Retina (tissue), 1 donor: ENCODE measurements at places on chromosomes 12 and 14.

DNA sequence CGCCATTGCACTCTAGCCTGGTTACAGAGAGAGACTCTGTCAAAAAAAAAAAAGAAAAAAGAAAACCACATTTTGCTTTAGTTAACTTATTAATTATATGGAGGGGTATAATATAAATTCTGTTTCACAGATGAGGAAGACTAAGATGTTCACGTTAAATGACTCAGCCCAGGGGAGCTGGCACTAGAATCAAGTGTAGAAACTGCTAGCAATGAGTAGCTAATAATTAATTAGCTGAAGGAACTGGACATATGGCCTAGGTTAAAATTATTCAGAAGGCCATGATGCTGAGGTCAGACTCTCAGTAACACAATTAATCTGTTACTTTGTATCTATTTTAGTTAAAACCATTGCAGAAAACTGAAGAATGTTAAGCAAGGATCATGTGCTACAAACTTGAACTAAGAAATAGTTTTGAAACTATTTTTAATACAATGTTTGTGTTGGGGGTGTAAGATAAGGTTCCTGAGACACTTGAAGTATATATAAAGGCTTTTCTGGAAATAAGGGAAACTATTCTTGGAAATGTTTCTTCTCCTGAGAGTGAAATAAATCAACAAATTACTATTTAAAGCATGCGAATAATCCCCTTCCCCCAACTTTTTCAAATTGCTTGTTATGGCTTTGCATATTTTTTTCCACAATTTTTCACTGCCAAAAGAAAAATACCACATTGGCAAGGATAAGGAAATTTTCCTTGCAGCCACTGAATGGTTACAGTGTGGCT is 589.3 kb downstream of the SOX5 start:
- DNase-seq: no peak

GRCh38 chr14:99246536-99247097 is 25.4 kb downstream of the BCL11B start:
- no peak for DNase-seq

GRCh38 chr14:35333264-35333730 is 41.1 kb downstream of the PSMA6 start:
- DNase-seq: no peak

- DNase-seq: no peak
Measured at GRCh38 chr12:65510007-65510406, 231.5 kb downstream of the MSRB3 start.

GRCh38 chr12:65277994-65278575 is 398 bp upstream of the MSRB3 start:
- no peak for DNase-seq

DNA sequence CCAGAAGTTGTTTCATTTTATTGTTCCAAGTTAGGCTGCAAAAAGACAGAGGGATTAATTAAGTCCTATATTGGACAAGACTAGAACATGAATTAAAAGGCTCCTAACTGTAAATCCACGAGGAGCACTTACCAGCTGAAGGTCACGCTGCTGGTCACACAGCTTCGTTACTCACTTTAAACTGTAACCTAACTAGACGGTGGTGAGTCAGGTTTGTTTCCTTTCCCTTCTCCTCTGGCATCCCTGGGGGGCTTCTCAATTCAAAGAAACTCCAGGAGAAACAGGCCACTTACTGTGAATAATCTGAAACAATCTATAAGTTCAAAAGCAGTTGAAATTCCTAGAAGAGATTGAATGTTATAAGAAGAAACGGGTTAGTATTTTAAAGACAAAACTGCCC is 331.4 kb downstream of the BCAT1 start:
- DNase-seq: peak; percentile 4

GRCh38 chr12:79944565-79944964 is 9.7 kb upstream of the PPP1R12A start:
- no peak for DNase-seq

GRCh38 chr14:33527023-33527634 is 423.7 kb downstream of the EGLN3 start:
- no peak for DNase-seq

GRCh38 chr14:97538749-97539410 is 741.7 kb downstream of the VRK1 start:
- DNase-seq: no peak

DNA sequence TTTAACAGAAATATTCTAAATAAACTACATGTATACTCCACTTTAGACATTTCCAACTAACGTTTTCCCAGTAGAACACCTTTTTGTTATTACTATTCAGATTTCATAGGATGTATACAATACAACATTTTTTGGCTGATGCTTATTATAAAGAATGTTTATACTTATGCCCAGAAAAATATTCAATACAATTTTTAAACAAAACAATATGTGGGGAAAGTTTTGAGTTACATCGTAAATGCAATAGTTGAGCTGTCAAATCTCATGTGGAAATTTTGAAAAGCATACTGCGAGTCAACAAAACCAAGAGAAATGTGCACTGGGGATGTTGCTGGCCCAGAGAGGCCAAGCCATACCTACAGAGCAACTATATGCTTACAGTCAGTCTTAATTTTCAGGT is 18.2 kb upstream of the MON2 start:
- DNase-seq: no peak

DNA sequence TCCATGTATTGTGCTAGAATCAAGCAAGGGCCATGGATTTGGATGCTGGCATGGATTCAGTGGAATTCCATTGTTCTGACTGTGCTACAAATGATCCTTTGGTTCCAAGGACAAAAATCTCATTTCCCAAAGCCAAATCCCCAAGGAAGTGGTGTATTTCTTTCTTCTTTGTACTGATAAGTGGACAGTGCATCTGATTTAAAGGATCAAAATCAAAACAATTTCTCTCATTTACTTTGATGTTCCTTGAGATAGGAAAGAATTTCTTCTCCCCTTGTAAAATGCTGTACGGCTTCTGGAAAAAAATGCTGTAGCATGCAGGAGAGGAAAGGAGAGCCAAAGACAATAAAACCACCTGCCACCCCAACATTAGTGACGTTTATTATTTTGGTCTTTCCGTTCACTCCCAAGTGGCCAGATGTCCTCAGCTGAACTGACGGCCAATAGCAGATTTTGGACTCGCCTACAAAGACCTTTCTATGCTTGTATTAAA is 185.7 kb downstream of the PRKD1 start:
- DNase-seq: no peak

GRCh38 chr12:113461666-113462065 is 10.0 kb downstream of the LHX5 start:
- DNase-seq: no peak

DNA sequence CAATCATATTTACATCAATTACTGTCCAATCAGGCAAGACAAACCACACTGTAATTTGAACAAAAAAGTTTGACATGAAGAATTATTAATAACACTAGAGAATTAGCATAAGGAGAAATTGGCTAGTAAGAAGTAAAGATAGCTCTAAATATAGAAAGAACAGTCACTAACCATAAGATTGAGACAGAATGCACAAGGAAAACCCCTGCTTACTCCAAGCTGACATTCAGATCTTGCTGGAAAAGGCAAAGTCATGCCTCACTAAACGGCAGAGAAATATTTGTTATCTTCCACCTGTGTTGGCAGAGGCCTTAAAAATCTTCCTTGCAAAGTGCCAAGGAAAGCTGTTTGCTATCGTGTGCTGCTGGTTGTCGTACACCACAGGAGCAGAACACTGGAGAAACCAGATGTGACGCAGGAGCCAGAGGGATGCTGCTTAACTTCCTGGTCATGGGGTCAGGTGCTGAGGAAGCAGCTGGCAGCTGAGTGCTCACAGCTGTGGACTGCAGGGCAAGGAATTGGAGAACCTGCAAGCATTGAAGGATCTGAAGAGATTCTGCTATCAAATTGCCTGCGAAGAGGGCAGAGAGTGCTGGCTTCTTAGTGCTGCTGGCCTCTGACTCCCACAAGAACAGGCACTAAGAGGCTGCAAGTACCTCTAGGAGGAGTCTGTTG is 1323.3 kb downstream of the LRFN5 start:
- peak; percentile 26 for DNase-seq

GRCh38 chr14:96263347-96264199 is 7.6 kb downstream of the BDKRB1 start:
- DNase-seq: no peak

DNA sequence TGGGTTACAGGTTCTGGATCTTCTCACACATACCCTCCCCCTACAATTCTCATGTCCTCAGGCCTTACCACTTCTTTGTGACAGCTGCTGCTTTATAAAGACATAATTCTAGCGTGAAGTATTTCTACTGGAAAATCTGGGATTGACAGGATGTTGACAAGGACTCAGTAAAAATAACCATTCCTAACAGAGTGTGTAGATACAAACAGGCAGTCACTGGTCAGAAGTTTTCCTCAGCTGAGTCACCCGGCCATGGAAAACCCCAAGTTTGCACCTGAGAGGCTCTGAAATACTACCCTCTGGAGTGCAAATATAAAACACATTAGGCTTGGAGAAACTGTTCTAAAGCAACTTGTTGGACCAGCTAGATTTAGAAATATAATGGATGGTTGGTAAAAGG is 54.4 kb downstream of the SPPL3 start:
- no peak for DNase-seq

- no peak for DNase-seq
Measured at GRCh38 chr12:126627596-126627995, 1562.4 kb downstream of the AACS start.

DNA sequence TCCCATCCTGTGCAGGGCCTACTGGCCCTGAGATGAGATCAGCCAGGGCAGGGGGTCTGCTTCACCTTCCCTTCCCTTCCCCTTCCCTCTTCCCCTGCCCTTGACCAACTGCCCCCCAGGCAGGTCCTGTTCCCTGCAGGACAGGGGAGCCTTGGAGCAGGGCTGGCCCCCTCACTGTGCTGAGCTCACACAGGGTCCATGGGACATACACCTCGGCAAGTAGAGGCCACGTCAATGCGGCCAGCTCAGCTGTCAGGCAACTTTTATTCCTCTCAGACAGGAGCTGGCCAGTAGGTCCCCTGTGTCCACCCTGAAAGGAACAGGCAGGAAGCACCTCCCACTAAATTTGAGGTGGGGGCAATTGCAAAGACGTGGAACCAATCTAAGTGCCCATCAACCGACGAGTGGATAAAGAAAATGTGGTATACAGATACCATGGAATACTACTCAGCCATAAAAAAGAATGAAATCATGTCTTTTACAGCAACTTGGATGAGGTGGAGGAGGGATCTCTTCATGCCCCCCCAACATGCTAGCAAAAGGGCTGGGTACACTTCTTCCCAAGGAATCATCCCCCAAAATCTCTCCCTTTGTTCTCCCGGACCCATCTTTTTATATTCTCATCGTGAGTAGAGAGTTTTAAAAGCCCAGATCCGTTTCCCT is 148.7 kb downstream of the BCL11B start:
- DNase-seq: no peak

DNA sequence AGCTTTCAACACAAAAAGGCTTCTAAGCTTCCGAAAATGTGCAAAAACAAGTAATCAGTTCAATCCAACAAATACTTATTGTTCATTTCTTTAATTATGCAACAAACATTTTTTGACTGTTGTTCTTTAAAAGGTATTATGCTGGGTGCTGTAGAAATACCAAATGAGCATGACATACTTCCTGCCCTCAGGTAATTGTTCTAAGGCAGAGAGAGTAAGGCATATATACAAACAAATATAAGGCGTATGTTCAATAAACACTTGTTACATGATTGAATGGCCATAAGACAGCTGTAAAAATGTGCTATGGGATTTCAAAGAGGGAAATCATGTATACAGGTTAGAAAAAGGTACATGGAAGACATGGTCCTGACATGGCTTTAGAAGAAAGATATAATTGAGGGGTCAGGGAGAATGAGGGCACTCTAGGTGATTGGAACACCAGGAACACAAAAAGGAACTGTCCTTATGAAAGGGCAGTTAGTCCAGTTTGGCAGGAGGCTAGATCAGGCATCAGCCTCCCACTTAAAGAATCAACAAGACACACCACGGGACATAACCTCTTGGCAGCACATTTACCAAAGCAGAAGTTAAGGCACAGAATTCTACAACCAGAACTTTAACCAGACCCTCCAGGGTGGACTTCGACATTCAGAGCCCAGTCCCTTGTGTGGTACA is 135.8 kb upstream of the SCAF11 start:
- no peak for DNase-seq

DNA sequence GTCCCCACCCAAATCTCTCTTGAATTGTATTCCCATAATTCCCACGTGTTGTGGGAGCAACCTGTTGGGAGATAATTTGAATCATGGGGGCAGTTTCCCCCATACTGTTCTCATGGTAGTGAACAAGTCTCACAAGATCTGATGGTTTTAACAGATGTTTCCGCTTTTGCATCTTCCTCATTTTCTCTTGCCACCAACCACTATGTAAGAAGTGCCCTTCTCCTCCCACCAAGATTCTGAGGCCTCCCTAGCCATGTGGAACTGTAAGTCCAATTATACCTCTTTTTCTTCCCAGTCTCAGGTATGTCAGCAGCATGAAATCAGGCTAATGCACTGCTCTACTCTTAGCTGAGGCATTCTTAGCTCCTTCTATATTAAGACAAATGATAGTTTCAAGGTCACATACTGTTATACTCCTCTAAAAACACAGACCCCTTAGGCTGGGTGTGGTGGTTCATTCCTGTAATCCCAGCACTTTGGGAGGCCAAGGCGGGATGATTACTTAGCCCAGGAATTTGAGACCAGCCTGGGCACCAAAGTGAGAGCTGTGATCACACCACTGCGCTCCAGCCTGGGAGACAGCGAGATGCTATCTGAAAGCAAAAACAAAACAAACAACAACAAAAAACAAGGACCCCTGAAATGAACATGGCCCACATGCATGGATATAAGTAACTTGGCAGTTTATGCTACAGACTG is 3.6 kb downstream of the SCAF11 start:
- no peak for DNase-seq

DNA sequence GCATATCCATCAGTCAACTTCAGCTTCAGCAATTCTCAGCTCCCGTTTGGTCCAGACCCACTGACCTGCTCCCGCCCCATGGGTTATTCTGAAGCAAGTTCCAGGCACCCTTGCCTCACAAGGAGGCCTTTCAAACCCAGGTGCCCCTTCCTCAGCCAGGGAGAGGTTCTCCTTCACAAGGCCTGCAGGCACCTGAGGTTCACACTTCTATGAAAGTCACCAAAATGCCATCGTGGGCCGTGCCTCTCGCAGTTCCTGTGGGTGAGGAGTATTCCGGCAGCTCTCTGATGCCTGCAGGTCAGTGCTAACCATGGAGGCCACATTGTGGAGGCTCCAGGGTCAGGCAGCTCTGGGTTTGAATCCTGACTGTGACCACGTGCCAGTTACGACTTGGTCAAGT is 40.2 kb upstream of the BCL7A start:
- no peak for DNase-seq

DNA sequence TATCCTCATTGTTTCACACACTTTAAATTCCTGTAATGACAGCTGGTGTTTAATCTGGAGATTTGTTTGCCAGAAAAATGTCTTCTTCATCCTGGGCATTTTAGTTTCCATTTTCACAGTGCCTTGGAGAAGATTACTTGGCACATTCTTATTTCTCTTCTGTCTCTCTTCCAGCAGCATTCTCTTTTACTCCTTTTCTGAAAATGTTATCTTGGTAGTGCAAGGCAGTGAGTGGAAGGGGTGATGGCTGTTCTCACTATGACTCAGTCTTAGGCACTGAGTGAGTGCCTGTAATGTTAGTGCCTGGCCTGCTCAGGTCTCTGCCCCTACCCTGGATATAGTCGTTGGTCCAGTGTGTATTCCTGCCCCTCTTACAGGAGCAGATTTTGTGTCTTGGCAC is 13.1 kb downstream of the CLECL1 start:
- DNase-seq: no peak
